ENCODE measurements at places on chromosomes 1 and 21.

DNA sequence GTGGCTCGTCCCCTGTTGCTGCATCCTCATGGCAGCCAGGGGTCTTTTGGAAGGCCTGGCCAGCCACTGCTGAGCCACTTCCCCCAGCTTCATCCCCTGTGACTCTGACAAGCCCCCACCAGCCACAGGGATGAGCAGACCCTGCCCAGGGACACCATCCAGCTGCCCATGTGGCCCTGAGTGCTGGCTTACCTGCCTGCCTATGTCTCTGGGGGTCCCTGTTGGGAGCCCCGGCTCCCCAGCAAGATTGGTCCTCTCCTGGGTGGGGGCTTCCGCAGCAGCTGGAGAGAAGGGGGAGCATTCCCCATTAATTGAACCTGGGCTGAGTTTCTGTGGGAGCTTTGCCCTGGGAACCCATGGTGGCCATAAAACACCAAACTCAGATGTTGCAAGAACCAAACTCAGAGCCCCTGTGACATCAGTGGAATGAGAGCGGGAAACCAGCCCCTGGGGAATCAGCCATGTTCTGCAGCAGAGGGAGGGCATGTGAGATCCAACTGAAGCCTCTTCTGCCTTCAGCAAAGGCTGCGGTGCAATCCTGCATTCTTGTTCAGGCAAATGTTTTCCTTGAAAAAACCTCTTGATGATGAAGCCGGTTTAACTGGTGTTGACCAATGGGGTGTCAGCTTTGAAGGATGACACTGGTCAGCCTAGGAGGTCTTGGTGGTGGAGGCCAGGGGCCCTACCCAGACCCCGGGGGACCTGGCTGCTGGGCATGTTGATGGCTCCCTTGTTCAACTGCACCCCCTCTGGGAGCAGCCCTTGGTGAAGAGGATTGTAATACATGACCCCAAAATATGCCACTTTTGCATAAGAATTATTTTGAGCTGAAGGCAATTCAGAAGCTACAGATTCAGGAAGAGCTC is 28.3 kb upstream of the COL18A1 start:
- DNase-seq = no peak

DNA sequence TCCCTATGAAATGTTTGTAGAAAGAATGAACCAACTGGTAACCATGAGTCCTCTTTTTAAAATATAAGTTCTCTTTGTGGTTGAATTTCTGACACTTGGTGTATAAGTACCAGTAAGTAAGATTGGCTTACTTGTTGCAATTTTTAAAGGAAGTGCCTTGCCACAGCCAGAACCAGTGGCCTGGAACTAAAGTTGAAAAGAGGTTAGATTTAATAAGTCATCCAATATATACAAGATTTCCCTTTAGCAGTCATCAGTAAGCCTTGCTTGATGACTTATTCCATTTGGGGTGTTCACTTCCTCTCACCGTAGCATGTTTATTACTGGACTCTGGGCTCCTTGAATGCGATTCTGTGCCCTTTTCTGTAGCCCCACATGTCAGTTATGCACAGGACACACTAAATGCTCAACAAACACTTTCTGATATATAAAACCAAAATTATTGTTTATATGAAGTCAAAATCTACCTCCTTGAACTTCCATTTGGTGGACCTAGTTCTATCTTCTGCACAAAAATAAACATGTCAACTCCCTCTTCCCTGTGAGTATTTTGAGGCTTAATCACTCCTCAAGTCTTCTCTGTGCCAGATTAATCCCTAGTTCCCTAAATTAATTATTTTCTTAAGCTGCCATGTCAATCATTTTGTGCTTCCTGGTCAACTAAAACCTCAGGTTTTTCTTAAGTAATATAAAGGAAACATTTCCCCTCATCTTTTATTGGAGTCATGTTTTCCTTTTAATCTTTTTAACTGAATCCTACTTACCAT is 218.1 kb downstream of the ST6GALNAC3 start:
- no peak for DNase-seq

GRCh38 chr1:36224537-36225282 is 467 bp downstream of the THRAP3 start:
- peak; percentile 89 for DNase-seq

DNA sequence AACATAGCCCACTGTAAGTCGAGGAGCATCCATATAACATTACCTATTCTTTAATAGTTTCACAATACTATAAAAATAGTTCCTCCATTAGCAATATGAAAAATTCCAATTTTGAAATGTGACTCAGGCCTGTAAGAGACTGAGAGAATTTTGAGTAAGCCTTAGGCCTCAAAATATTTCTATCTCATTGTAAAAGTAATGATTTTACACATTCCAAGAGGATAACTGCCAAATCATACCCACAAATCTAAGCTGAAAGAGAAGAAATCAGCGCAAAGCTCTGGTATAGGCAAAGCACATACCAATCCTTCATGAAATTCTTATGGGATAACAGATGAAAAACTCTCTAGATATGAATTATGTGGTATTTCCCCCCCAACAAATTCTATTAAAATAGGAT is 144.1 kb downstream of the CDC42BPA start:
- DNase-seq = no peak

DNA sequence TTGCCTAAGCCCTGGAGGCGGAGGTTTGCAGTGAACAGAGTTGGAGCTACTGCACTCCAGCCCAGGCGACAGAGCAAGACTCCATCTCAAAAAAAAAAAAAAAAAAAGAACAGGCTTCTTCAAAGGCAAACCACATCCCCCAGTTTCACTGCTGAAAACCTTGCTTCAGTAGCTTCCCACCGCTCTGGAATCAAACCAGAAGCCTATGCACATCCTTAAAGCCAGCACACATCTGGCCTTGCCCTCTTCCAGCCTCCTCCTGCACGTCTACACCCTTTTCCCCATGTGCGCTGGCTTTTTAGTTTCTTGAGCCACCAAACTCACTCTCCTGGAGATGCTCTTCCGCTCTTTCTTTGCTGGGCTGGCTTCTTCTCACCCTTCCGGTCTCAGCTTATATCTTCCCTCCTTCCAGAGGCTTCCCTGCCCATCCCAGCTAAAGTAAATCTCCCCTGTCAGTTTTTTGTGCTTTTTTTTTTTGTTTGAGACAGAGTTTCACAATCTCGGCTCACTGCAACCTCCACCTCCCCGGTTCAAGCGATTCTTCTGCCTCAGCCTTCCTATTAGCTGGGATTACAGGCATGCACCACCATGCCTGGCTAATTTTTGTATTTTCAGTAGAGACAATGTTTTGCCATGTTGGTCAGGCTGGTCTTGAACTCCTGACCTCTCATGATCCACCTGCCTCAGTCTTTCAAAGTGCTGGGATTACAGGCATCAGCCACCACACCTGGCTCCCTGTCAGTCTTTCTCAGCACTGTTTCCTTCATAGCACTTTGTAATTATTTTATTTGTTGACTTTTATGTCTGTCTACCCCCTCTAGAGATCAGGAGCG is 42.0 kb upstream of the ID3 start:
- no peak for DNase-seq

GRCh38 chr1:212482637-212483441 is 50.1 kb downstream of the NENF start:
- no peak for DNase-seq

DNA sequence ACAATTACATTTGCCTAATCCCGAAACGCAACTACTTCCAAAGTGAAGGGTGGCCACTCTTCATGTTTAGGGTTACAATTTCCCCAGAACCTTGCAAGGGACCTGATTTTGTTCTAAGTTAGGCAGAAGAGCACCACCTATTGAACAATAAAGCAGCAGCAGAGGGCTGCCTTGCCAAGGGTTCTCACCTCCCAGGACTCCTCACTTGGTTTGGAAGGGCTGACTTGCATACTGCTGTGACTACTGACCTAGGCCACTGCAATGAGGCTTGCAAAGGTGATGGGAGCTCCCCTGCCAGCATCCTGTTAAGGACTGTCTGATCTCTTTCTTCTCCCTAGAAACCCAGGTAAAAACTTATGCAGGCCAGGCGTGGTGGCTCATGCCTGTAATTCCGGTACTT is 14.2 kb downstream of the MTOR start:
- DNase-seq = no peak

DNA sequence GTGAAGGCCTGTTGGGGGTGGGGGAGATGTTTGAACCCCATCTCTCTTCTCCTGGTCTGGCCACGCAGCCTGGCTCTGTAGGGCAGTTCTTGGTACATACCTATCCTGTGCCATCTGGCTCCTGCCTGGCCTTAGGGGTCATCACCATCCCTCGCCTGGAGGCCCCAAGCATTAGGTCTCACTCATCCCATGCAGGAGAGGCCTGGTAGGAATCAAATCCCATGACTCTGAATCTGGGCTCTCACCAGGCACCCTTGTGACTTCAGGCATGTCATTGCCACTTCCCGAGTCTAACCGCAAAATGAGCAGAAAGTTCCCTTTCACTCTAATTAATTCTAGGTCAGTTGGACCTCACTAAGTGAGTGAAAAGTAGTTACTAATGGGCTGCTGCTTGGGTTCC is 37.2 kb downstream of the ETNK2 start:
- no peak for DNase-seq

DNA sequence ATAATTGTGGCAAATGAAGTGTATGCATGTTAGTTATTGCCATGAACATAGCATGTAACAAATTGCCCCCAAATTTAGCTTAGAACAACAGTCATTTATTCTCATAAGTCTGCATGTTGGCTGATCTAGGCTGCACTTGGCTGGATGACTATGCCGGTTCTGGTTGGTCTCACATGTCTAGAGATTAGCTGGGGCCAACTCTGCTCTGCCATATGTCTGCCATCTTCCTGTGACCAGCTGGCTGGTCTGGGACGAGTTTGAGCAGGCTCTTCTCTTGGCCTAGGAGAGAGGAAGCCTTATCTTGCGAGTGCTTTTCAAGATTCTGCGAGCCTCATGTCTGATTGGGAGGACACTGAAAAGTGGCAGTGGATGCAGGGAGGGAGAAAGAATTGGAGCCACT is 198.3 kb upstream of the FAM78B start:
- no peak for DNase-seq

DNA sequence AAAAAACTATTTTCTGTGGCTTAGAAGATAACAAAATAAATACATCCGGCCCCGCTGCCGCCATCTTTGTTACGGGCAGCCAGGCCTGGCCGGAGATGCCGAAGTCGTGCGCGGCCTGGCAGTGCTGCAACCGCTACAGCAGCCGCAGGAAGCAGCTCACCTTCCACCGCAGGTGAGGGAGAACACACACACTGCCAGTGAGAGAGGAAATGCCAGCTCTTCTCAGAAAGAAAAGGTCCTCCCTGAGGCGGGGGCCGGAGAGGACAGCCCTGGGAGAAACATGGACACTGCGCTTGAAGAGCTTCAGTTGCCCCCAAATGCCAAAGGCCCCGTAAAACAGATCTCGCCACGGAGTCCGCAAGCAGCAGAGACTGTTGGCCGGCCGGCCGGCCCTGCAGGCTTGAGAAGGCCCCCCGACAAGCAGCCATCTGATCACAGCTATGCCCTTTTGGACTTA is 323.2 kb downstream of the AMY1C start:
- no peak for DNase-seq

- no peak for DNase-seq
Measured at GRCh38 chr1:18262726-18263125, 155.1 kb downstream of the IGSF21 start.

DNA sequence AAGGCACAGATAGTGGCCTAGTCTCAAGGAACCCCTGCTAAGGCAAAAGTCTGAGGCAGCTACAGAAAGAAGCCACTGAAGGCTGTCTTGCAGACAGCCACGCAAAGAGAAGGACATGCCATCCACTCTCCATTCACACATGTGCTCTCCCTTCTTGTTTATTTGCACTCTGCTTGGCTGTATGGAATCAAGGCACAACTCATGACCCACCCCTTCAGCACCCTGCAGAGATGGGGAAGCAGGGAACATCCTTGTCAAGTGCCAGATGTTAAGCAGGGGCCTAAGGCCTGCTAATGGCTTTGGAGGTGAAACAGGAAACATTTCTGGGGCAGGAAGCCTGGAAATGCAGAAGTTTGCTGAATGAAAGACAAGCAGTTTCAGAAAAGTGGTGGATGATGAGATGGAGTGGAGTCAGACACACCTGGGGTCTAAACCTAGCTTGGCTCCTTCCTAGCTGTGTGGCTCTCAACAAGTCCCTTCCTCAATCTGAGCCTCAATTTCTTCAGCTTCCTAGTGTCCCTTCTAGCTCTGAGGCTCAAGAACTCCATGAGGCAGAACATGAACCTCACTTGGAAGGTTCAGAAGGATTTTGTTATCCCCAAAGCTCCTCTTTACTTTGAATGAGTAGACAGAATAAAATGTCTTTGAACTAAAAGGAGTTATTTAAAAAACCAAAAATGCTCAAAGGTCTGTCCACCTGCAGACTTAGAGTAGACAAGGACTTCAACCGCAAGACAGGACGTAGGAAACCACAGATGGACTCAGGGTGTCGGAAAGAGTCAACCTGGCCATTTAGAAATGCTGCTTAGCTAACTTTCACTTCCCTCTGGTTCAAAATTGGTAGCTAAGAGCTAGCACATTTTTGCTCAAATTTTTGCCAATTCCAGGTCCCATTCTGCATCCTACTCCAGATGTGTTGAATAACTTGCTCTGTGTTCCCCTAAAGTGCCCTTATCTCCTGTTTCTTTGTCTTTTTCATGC is 283.1 kb downstream of the PLPP3 start:
- DNase-seq = no peak

DNA sequence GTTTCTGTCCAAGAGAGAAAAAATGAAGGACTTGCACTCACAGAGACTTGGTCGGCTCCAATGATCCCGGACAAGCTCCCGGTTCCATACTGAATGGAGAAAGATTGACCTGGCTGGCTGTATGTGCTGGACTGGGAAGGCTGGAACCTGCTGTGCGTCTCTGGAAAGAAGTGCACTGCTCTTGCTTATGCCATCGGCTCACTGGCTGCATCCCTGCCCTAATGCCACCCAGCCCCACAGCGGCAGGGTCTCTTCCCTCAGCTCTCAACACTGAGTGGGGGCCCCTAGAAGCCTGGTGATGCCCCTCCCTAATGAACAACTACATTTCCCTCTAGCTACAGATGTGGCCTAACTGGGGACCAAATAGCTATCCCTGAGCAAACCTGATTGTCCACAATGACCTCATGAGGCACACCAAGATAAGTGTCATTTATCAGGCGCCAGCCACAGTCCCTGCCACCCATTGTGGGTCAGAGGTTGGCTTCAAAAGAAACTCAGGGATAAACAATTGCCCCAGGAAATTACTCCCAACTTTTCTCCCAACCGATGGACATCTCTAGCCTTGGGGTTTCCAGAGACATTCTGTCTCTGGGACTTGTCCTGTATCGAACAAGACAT is 2.6 kb downstream of the CTSE start:
- DNase-seq = no peak

- DNase-seq = no peak
Measured at GRCh38 chr1:245444945-245445344, 290.2 kb downstream of the KIF26B start.
